GOT3 (cell line): ENCODE measurements at places on chromosomes 6 and 20.
A peak's percentile ranks its signal among the peaks of the same experiment; 100 is the strongest.

DNA sequence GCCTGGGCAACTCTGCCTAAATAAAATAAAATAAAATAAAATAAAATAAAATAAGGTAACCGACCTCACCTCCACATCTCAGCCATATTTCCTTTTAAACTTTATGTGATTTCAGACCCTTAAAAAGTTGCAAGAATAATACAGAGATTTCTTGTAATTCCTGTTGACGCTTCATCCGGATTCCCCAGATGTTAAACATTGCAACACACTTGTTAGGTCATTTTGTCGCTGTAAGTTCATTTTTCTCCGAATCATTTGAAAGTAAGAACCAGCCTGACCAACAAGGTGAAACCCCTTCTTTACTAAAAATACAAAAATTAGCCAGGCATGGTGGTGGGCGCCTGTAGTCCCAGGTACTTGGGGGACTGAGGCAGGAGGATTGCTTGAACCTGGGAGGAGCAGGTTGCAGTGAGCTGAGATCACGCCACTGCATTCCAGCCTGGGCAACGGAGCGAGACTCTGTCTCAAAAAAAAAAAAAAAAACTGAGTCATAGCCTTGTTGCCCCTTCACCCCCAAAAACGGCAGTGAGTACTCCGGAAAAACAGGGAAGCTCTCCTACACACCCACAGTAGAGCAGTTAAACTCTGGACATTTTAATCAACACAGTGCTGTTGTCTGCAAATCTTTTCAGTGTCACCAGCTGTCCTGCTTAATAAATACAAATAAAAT is 5.9 kb downstream of the PYGB start:
- no peak for DNase-seq

- DNase-seq, result no peak
Measured at GRCh38 chr6:17709476-17709875, 2.8 kb upstream of the NUP153 start.

DNA sequence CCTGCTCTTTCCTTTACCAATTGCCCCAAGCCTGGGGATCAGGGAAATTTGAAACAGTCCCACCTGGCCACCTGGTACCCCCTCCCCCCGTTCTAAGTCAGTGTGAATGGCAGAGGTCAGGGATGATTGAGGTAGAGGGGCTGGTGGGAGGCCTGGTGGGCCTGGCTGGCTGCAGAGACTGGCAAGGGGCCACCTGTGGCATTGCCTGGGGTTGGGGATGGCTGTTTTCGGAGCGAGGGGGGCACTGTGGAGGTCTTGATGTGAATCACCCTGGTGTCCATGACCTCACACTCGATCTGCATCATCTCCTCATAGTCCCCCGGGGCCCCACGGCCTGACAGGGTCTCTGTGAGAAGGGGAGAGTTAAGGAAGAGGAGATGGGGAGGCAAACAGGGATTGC is 6.5 kb upstream of the TNXB start:
- no peak for DNase-seq

- DNase-seq, result no peak
Measured at GRCh38 chr20:46553926-46554325, 3.5 kb upstream of the OCSTAMP start.

- no peak for DNase-seq
Measured at GRCh38 chr20:63064310-63064709, 57.5 kb upstream of the BHLHE23 start.

- DNase-seq, result peak; percentile 91
Measured at GRCh38 chr6:2998998-2999617, 586 bp upstream of the NQO2 start.

DNA sequence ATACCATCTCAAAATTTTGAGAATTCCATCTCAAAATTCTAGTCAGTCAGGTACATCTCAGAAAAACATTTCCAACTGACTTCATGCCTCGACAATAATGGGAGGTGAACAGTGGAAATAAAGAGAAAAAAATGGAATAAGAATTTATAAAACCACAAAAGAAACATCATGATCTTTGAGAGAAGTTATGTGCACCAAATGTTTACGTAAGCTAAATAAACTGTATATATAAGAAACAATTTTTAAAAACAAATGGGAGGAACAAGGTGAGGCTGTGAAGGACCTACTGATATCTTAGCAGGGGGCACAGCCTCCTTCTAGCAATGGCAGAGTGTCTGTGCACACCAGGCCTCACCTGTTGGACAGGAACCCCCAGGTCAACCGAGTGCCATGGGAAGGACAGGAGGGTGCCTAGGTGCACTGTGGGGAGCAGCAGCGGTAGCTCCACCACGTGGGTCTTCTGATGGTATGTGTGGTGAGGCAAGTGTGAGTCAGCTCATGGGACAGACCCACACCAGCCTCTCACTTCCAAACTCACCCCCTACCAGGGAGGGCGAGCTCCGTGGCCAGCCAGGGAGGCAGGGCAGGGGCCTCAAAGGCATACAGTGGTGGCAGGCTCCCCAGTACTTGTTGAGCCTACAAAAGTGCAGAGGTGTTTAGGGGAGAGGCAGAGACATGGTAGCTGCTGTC is 23.2 kb downstream of the DIDO1 start:
- DNase-seq, result no peak

DNA sequence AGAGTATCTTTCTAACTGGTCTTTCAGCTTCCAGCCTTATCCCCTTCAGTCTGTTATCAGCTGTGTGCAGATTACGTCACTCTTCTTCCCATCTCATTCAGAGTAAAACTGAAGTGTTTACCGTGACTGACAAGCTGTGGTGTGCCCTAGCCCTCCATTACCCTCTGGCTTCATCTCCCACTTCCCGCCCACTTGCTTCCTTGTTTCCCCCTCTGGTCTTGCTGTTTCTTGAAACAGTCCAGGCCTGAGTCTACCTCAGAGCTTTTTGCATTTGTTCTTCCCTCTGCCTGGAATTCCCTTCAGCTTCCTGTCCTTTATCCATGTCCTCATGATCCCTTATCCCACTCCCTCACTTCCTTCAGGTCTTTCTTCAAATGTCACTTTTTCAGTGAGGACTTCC is 66.9 kb downstream of the CARMIL1 start:
- DNase-seq, result no peak

DNA sequence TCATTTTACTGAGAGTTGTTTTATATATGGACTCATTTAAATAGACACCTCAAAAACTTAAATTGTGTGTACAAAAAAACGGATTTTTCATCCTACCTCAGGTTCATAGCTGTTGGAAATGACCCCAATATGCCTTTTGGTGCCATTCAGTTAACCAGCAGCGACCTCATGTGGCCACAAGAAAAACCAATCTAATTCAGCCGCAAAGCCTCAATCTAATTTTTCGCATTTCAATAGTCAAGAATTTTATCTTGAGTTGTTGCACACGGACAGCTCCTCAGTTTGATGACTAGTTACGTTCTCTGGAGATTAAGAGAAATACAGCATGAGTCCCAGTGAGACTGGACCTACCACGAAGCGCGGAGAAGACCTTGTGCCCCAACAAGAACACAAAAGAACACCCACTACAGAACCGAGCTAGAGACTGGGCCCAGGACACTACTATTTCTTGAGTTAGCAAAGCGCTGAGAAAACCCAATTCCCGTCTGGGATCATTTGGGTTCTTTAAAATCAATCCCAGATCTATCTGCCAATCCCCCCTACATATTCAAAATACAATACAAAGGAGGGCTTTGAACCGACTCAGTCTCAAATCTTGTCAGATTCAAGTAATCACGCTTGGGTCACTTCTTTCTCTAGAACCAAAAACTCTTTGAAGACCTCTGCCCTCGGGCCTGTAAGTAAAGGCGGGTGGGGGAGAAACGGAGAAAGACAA is 1.1 kb downstream of the TCP11 start:
- no peak for DNase-seq
